Skin of body (tissue), 3 donors: ENCODE measurements at places on chromosomes 2 and 18. TPM values are rescaled to one million over a fixed set of nuclear protein-coding genes. Genes with fewer than 3 reads are reported as not detected.

GRCh38 chr2:237547841-237548416 lies 18.4 kb upstream of the PRLH start:
- no peak for DNase-seq

DNA sequence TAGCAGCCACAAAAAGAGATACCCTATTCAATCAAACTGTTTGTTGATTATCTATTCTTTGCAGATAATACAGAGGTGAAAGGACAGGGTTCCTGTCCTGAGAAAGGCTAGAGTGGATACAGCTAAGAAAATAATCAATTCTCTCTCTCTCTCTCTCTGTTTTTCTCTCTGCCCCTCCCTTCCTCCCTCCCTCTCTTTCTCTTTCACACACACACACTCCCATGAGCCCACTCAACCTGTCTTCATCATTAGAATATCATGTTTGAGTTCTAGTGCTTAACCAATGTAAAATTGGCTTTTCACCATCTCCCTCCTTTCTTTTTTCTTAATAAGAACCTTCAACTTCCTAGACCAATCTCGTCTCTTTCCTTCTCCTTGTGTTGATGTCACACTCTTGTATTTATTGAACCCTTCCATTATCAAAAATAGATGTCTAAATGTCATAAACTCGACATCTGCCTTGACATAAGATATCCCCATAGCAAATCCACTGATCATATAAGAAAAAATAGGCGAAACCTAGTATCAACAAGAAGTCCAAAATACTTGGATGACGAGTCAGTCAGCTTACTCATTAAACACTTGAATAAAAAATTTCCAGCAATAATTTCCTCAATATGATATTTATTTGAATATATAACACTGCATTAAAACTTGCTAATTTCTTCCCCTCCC lies 42.8 kb upstream of the CYTIP start:
- no peak for DNase-seq

The EFHD1 gene
- total RNA-seq, result 2.7 TPM

GRCh38 chr2:64593035-64593655 lies 60.6 kb downstream of the SERTAD2 start:
- DNase-seq, result no peak

The THSD7B gene
- 8.1 TPM for total RNA-seq

The PAX3 gene
- 11.9 TPM for total RNA-seq

The BOLL gene
- total RNA-seq, result 0.10 TPM

DNA sequence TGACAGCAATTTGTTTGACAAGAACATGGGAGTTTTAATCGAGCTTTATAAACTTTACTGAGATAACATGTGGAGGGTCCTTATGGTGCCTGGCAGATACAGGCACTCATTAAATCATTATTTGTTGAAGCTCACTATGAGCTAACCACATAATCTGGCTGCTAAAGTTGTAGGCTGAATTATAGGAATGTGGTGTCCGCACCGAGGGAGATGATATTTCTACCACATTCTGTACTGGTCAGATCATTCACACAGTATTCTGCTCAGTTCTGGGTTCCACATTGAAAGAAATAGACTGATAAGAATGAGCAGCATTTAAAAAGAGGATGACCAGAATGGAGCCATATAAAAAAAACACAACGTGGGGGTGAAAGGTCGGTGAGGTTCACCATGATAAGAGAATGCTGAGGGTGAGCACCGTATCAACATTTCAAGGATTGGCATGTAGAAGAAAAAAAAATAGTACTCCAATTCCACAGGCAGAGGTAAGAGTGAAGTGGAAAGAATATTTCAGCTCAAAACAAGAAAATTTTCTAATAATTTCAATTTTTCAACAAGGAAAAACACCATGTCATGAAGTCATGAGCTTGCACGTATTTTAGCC lies 54.4 kb downstream of the TMEFF2 start:
- no peak for DNase-seq

DNA sequence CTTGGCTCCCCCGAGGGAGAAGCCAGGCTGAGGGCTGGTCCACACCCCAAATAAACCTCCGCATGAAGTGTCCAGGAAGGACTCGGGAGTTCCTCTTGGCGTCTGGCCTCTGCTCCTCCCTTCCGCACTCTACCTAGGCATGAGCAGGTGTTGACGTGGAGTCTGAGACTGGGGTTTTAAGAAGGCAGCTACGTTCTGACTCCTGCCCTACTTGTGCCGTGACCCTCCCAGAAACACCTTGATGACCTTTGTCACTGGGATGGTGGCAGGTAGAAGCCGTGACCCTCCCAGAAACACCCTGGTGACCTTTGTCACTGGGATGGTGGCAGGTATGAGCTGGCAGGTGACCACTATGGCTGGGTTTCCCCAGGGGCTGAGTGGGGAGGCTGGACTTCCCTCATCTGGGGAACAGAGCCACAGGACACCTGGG lies 54.8 kb downstream of the HS6ST1 start:
- no peak for DNase-seq

The COA5 gene
- total RNA-seq, result 26.3 TPM

DNA sequence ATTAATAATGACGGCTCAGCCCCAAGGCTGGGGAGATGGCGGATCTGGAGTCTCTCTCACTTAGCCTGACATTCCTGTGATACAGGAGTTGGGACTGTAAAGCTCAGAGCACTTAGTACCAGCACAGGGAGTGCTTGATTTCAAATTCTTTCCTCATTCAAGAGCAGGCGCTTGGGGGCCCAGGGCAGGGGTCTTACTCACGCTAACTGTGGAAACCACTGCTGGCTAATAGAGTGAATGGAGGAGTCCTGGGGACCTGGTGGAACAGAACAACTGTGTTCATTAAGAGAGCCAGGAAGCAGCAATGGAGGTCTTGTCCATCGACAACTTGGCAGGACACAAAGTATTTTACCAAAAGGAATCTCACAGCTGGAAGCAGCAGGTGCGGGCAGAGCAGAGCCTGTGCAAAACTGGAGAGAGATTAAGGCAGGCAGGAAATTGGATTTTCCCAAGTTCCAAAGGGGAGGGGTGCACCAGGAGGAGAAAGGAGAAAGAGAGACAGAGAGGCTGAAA lies 358.9 kb downstream of the TNS1 start:
- DNase-seq, result peak; percentile 47

DNA sequence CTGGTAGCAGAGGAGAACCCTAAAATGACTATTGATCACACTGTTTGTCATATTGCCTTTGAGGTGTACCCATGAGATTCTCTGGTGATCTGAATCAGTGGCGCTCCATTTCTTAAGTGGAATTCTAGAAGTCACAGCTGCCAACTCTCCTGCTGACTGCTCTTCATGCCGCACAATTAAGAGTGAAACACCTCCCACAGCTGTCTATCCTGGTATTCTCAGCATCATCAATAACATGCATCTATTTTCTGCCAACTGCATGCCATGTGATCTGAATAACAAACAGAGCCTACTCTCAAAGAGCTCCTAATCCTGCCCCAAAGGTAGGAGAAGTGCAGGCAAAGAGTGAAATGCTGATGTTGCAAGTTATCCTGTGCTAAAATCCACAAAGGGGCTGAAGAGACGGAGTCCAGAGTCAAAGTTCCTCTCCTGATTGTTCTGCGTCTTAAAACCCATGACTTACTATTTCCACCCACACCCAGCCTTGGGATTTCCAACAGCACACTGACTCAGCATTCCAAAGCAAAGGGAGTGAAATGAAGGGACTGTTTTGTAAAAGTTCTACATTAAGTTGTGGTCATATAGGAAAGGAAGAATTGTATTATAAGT lies 13.7 kb upstream of the DAPL1 start:
- no peak for DNase-seq

- no peak for DNase-seq
Observed at GRCh38 chr2:101901241-101901640, 90.5 kb upstream of the IL1R2 start.

The MAP2 gene
- 14.4 TPM for total RNA-seq

- DNase-seq, result no peak
Observed at GRCh38 chr2:84052913-84053312, 406.2 kb downstream of the SUCLG1 start.

GRCh38 chr2:21406911-21407310 lies 283.1 kb downstream of the TDRD15 start:
- DNase-seq, result peak; percentile 80

DNA sequence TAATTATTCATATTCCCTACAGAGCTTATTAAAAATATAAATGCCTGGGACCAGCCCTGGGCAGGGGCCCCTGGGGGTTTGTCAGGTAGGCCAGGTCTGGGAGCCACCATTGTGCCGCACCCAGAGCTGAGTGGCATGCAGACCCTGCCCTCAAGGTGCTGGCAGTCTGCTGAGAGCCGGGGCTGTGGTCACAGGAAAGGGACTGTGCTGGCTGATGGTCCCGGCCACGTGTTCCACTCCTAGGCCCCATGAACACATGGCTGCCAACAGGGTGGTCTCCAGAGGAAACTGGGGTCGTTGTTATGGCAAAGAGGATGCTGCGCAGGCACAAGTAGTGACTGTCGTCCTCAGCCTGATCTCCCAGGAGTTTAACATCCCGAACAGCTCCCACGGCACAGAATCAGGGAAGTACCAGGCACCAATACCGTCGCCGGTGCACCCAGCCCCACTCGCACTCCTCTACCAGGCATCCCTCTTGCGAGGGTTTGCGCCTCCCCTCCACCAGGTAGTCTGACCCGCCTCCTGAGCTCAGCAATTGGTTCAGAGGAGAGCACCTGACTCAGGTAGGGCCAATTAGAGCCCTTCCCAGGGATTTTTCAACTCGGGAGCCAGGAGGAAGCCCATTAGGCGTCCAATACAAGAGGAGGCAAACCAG lies 39.2 kb upstream of the BIN1 start:
- no peak for DNase-seq

The SLC4A5 gene
- total RNA-seq, result 2.1 TPM

DNA sequence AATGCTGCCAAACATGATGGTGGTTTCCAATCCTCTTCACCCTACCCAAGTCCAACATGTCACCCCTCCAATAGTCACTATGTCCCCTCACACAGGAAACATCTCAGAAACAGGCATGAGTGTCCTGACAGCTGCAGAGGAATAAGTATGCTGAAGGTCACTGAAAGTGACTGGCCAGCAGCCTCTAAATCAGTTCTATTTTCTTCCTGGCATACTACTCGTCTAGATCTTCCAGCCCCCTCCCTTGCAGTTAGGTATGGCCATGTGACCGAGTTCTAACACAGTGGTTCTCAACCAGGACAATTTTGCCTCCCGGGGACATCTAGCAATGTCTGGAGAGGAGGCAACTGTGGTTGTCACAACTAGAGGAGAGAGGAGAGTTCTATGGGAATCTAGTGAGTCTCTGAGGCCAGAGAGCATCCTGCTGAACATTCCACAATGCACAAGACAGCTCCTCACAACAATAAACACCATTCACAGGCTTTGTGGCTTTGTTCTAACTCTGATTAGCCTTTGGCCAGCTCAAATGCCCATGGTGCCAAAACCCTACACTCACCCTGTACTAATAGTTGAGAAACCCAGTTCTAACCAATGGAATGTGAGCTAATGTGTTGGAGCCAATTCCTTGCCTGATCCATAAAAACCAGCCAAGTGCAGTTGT lies 12.6 kb upstream of the ID2 start:
- DNase-seq, result peak; percentile 25

The AGAP1 gene
- 25.6 TPM for total RNA-seq

GRCh38 chr2:216012830-216013079 lies 596 bp downstream of the MREG start:
- no peak for DNase-seq
